ENCODE measurements at places on chromosomes 6 and 20. TPM values are rescaled to one million over a fixed set of nuclear protein-coding genes. Genes with fewer than 3 reads are reported as not detected.

The PAK5 gene
- not detected for total RNA-seq

The HSPA1L gene
- 0.87 TPM for total RNA-seq

The RCAN2 gene
- 19.6 TPM for total RNA-seq

The C4A gene
- total RNA-seq, result 1.4 TPM

The CLPSL2 gene
- total RNA-seq, result not detected

DNA sequence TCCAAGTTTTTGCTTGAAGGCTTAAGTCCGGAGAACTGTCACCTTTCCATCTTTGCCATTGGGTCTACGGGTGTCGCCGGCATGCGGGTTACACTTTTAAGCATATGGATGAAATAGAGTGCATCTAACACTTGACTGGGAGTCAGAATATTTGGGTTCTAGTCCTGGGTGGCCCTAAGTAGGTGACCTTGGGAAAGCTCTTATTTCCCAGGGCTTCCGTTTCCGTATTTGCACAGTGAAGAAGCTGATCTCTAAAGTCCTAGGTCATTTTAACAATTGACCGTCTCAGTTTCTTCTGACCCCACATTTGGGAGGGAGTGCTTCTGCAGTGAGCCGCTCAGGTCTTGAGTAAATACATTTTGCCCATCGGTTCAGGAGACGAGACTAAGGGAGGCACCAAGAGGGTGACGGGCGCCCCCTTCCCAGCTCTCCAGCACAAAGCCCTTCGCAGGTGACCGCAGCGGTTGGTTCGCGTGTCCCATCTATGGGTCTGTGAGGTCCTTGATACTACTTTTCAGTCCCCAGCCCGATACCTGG is 651 bp upstream of the BLTP3A start:
- peak; percentile 50 for DNase-seq

- DNase-seq, result no peak
Observed at GRCh38 chr6:16807956-16808355, 46.7 kb upstream of the ATXN1 start.

GRCh38 chr6:6008089-6008647 is 1.4 kb upstream of the NRN1 start:
- no peak for DNase-seq

GRCh38 chr6:166626177-166627032 is 646 bp downstream of the RPS6KA2 start:
- peak; percentile 31 for DNase-seq

DNA sequence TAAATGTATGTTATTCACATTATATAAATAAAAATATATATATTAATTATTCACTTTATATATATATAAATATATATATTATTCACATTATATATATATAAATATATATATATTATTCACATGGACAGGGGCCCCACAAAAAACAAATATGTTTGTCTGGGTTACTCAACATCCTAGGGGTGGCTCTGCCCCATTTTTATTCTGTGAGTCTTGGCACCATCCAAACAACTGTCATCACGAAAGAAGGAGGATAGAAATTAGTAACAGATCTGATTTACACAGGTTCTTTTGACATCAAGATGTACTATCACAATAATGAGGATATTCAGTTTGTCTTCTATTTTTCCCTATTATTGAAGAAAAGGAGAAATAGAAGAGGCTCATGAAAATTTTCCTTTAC is 187.3 kb downstream of the GPX5 start:
- no peak for DNase-seq

DNA sequence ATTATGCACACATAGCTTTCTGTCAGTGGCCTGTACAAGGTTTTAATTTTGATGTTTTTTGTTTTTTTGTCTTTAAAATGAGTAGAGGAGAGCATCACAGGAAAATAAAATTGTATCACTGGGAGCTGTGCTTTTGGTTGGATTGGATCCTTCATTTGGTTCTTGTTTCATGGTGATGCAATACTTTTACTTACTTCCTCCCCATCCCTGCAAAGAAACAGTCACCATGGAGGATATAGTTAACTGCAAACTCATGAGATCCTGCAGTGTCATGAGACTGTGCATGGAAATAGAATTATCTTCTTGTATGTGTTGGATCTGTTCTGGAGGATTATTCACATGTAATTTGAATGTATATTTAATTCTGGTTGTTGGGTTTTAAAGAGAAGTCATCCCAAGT is 122.3 kb downstream of the JARID2 start:
- DNase-seq, result no peak

DNA sequence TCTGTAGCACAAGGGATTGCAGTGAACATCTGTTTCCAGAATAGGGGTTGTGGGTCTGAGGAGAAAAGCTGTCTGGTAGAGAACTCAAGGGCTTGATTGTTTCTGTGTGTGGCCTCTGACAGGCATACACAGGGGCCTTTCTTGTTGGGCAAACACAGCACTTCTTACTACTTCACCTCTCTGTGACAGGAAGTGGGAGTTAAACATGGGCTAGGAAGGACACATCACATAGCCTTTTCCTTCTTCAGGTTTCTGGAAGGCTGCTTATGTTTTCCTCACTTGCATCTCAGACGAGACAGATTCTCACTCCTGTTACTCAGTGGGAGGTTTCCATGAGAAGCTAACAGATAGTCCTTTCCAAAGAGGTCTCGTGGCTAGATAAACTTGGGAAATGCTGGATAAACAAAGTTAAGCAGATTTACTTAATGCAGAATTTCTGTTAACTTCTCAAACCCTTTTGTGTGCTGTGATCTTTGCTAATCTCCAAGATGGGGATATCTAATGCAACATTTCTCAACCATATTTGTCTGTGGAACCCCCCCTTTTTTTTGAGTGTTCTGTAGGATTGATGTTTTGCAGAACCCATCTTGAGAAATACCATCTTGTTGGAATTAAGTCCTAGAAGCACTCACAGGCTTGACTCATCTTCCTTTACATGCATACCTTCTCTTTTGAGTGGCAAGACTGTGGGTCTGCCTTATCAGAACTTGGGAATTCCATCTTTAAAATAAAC is 41.9 kb upstream of the RNF8 start:
- no peak for DNase-seq

DNA sequence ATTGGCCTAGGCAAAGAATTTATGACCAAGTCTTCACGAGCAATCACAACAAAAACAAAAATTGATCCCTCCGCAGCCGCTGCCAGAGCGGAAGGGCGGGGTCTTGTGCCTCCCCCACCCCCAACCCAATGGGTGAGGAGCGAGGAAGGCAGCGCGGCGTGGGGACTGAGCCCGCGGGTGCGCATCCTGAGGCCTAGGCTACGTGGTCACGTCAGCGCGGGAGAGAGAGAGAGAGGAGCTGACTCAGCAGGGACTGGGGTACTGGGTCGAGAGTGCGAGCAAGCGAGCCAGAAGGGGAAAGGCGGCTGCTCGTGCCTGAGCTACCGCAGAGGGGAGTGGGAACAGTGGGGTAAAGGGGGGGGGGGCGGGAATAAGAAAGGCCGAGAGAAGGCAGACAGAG is 90.1 kb upstream of the FERMT1 start:
- no peak for DNase-seq

- no peak for DNase-seq
Observed at GRCh38 chr6:2764610-2765165, 505 bp upstream of the WRNIP1 start.

DNA sequence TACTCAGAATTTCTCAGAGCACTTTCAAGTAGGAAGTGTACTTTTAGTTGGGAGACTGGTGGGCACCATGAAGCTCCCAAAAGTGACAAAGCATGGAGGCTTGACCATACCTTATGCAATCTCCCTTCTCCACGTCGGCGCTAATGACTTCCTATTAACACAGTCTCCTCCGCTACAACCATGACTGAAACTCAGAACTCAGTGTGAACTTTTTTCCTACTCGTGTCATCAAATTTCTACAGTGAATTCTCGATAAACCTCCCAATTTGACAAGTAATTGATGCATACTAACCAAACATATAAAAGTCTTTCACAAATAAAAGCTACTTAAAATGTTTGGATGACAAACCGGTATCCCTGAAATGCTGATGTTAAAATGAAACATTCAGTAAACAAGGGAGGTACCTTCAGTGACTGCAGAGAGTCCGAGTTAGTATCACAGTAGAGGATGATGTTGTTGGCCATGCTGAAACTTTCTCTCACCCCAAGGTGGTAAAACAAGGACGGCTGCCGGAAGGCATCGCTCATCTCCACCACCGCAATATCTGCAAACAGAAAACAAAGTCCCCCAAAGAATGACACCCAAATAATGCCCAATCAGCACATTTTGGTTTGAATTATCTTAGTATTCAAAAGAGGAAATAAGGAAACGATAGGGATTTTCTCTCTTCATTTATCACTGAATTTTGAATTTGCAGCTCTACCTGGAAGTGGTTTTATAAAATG is 72.1 kb downstream of the MAP3K5 start:
- DNase-seq, result no peak

GRCh38 chr6:153511896-153512496 is 380.9 kb upstream of the RGS17 start:
- DNase-seq, result peak; percentile 32

- DNase-seq, result no peak
Observed at GRCh38 chr6:119274197-119274595, 75.4 kb downstream of the MAN1A1 start.

DNA sequence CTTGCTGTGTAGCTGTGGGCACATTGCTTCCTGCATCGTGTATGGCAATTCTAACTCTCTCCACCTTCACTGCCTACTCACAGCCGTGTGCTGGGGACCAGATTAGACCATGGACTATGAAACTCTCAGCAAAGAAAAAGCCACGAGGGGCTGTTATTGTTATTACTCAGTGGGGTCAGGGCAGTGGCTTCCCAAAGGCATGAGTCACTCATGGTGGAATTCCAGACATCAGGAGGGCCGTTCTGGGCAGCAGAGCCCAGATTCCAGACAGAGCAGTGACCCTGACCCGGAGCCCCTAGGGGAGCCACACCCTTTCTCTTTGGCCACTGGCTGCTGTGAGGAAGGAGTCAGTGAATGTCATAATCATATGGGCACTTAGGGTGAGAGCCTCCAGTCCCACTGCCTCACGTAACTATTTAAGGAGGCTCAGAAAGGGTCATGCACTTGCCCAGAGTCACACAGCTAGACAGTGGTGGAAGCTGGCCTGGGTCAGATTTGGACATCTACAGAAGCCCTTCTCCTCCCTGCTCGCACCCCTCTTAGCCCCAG is 22.2 kb upstream of the CCN5 start:
- peak; percentile 92 for DNase-seq

- DNase-seq, result no peak
Observed at GRCh38 chr6:169156108-169156792, 97.4 kb downstream of the THBS2 start.

- peak; percentile 63 for DNase-seq
Observed at GRCh38 chr6:113447088-113447831, 409.9 kb upstream of the MARCKS start.

DNA sequence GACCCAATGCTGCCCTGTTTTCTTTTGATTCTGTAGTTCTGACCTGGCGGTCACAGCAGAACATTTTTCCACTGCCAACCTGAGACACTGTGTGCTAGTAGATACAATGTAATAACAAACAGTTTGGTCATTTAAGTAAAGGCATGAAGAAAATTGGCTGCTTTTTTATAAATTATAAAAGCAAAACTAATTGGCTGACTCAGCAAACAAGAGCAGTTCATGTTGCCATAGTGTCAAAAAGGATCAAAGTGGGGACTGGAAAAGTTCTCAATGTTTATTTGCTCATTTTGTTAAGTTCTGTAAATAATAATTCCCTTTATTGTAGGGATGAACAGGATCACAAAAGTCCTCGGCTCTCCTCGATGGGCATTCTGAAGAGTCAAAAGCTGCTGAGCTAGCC is 599.5 kb downstream of the PKHD1 start:
- DNase-seq, result no peak

- DNase-seq, result peak; percentile 49
Observed at GRCh38 chr6:107491138-107491609, 1.3 kb downstream of the SOBP start.

- DNase-seq, result no peak
Observed at GRCh38 chr6:81380718-81381338, 371.7 kb downstream of the TENT5A start.

DNA sequence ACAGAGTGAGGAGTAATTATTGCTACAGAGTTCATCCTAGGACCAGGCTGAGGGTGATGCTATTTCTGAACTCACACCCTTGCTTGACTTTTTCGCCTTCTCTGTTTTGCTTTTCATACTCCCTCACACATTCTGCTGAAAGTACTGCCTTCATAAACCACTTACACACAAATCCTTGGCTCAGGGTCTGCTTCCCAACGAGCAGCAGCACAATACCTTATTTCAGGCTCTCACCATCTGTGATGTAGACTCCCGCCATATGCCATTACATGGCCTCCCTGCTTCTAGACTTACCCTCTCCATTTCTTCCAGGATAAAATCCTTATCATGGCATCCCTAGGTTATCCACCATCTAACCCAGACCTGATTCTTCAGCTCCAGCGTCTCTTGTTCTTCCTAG is 321.3 kb upstream of the SPTLC3 start:
- DNase-seq, result no peak

All from SJSA1 (cell line).